Tongue (tissue), 3 donors: ENCODE measurements at places on chromosomes 7 and 10. TPM values are rescaled to one million over a fixed set of nuclear protein-coding genes. Genes with fewer than 3 reads are reported as not detected.

- no peak for DNase-seq
Observed at GRCh38 chr7:1377111-1377909, 82.0 kb downstream of the MICALL2 start.

- DNase-seq = peak; percentile 56
Observed at GRCh38 chr10:70232155-70232858, 922 bp downstream of the PPA1 start.

GRCh38 chr10:52750629-52751028 lies 22.0 kb downstream of the MBL2 start:
- DNase-seq = no peak

DNA sequence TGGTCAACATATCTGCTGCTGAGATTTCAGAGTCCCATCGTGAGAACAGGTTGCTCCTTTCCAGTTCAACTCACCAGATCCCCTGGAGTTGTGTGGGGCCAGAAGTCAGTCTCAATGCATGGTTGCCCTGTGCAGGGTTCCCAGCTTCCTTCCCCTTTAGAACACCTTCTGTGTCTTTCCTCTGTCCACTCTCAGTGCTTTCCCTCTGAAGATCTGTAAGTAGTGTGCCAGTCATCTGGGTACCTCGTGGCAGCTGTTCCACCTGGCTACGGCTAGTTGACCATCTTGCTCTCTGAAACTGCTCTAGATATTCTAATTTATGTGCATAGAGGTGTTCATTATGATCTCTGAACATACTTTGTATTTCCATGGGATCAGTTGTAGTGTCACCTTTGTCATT lies 36.1 kb upstream of the PRSS37 start:
- DNase-seq = no peak

DNA sequence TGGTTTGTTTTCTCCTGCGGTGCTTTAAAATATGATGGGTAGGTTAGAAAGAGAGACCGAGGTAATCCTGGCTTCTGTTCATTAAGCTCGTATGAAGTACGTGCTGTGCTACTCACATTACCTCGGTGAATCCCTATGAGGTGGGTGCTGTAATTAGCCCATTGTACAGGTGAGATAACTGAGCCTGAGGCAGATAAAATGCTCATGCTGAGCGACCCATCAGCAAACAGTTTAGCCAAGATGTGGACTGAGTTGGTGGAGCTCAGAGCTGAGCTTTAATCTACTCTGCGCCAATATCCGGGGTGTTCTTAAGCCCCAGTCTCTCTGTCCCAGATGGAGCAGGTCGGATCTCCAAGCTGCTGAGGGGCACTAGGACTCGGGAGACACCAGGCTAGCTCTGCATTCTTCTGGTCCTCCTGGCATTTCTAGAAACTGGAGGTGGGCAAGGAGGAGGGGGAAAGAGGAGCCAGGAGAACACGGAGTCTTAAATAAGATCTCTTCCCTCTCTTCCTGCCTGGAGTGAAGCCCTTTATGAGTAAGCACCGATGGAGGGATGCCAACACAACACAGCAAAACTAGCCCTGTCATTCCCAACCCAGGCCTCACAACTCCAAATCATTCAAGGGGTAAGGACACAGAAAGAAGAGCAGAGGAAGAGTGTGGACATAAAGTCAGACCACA lies 458.5 kb downstream of the KCNMA1 start:
- peak; percentile 67 for DNase-seq

GRCh38 chr10:109922358-109922975 lies 844 bp downstream of the XPNPEP1 start:
- no peak for DNase-seq

GRCh38 chr10:79239275-79239779 lies 107.9 kb upstream of the PPIF start:
- no peak for DNase-seq

- DNase-seq = no peak
Observed at GRCh38 chr10:6815346-6815745, 235.3 kb upstream of the PRKCQ start.

DNA sequence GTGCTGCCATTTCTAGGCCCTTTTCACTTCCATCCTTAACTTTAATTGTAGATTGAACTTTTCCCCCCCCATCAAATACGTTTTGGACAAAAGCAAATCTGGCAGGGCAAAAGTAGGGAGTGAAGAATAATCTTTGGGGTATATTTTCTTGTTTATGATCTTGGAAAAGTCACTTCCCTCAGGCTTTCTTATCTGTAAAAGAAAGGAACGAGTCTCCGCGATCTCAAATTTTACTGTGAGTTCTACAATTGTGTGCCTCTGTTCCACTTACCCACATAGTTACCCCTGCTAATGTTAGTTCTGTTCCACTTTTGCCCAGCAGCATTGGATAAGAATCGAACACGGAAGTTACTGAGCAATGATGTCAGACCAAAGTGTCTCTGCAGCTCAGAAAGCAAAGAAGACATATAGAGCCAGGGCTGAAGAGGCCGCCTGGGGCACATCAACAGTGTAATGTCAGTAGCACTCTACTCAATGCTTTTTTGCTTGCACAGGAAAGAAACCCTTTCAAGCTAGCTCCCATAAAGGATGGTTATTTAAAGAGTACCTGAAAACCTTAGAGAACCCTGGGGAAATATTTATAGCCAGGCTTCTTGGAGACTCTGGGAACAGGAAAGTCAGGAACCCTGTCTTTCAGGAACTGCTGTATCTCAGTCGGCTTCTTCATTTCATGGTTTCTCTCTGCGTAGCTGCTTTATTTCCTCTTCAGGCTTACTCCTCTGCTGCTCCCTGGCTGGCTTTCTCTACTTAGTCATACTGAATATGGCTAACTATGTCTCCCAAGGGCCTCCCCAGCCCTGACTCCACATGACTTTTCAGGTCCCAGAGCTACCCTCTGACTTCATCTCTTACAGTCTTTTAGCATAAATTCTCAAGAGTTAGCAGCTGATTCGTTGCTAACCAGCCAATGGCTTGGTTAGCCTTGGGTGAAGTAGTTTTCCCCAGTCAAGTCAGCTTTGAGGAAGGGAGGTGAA lies 123.7 kb upstream of the FAM3C start:
- no peak for DNase-seq

Gene FKBP14
- 23.7 TPM for total RNA-seq

Gene CYP2C18
- total RNA-seq = 8.4 TPM

Gene PWWP2B
- total RNA-seq = 25.3 TPM

Gene CISD1
- 25.7 TPM for total RNA-seq

Gene SNX8
- total RNA-seq = 22.4 TPM
